H4 (cell line): ENCODE measurements at places on chromosomes 4 and X. TPM values are rescaled to one million over a fixed set of nuclear protein-coding genes. Genes with fewer than 3 reads are reported as not detected.

- no peak for DNase-seq
These were observed 11.3 kb downstream of the QDPR start for GRCh38 chr4:17500574-17500973.

Gene ZMAT1
- total RNA-seq = 0.37 and 1.2 TPM in 2 replicates

- DNase-seq = no peak
These were observed 23.0 kb upstream of the NFKB1 start for GRCh38 chr4:102478186-102478585.

- DNase-seq = no peak
These were observed 30.4 kb upstream of the CPLX1 start for GRCh38 chr4:856225-856901.

DNA sequence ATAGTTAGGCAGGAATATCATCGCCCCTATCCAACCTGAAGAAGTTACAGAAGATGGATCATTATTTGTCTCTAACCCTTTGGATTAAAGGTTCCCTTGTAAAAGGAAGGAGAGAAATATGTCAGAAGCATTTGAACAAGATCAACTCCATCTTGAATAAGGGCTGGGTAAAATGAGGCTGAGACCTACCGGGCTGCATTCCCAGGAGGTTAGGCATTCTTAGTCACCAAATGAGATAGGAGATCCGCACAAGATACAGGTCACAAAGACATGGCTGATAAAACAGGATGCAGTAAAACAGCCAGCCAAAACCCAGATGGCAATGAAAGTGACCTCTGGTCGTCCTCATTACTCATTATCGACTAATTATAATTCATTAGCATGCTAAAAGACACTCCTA, 148.9 kb downstream of the GALNTL6 start:
- DNase-seq = no peak

Gene UBL4A
- total RNA-seq = 55.5 and 94.8 TPM in 2 replicates
